ENCODE measurements at places on chromosomes 3 and 15.

GRCh38 chr3:177679568-177680471 is 482.5 kb upstream of the TBL1XR1 start:
- no peak for DNase-seq

DNA sequence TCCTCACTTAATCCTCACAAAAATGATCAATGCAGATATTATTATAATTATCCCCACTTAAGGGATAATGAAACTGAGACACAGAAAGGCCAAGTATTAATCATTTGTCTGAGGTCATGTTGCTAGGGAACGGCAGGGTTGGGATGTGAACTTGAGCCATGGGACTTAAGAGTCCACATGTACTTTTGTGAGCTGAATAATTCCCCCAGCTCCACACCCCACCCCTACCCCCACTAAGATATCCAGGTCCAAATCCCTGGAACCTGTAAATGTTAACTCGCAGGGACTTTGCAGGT is 290.5 kb upstream of the GADL1 start:
- no peak for DNase-seq

- no peak for DNase-seq
Observed at GRCh38 chr3:46593274-46593862, 19.0 kb upstream of the FAM240A start.

DNA sequence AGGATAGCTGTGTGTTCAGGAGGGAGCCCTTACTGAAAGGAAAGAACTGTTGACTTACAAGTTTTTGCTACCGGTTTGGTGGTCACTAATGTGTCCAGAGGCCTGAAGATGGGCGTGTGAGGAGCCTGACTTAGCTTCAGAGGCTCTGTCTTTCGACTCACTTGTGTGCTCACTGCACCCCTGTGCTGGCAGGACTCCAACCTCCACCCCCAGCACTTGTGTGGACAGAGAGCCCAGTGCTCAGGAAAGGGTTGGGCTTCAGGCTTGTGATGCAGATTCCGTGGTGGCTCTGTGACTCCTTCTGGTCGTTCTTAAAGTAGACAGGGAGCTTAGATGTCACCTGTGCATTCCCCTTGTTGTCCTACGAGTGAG is 100.9 kb downstream of the PGPEP1L start:
- DNase-seq, result no peak
